ENCODE measurements at places on chromosomes 2 and 18. TPM values are rescaled to one million over a fixed set of nuclear protein-coding genes. Genes with fewer than 3 reads are reported as not detected.

DNA sequence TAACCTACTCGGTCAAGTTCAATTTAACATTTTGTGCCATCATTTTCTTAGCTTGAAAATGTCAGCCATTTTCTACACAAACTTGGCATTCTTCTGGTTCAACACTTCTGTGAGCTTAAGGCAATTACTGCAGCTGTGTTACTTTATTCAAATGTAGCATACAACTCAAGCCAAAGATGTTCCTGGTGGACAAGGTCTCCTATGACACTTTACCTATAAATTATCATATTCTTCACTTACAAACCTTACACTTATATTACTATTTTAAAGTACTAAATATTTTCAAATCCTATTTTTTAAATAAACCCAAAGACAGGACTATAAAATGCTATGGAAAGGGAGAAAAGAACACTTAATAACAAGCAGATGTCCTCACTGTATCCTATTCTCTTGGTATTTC is 1045.3 kb downstream of the TSN start:
- no peak for DNase-seq

DNA sequence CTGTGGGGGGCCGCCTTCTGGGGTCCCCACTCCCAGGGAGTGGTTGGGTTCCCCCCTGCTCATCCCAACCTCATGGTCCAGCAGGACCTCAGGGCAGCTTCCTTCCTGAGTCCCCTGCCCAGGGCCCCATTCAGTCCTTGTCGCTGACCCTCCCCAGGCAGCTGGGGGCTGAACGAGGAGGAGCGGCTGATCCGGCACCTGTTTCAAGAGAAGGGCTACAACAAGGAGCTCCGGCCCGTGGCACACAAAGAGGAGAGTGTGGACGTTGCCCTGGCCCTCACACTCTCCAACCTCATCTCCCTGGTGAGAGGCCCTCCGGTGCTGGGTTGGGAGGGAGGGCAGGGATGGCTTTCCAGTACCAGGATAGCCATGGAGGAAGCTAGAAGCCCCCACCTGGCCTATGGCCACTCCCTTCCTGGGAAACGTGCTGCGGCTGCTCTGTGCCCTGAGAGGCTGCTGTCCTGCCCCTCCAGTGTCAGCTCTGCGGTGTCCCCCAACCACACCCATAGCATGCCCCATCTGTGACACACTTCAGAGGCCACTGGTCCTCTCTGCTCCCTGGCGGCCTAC is 497 bp downstream of the CHRND start:
- peak; percentile 47 for DNase-seq

- DNase-seq = peak; percentile 74
These were observed 45.3 kb downstream of the ACAA2 start for GRCh38 chr18:49768051-49768391.

DNA sequence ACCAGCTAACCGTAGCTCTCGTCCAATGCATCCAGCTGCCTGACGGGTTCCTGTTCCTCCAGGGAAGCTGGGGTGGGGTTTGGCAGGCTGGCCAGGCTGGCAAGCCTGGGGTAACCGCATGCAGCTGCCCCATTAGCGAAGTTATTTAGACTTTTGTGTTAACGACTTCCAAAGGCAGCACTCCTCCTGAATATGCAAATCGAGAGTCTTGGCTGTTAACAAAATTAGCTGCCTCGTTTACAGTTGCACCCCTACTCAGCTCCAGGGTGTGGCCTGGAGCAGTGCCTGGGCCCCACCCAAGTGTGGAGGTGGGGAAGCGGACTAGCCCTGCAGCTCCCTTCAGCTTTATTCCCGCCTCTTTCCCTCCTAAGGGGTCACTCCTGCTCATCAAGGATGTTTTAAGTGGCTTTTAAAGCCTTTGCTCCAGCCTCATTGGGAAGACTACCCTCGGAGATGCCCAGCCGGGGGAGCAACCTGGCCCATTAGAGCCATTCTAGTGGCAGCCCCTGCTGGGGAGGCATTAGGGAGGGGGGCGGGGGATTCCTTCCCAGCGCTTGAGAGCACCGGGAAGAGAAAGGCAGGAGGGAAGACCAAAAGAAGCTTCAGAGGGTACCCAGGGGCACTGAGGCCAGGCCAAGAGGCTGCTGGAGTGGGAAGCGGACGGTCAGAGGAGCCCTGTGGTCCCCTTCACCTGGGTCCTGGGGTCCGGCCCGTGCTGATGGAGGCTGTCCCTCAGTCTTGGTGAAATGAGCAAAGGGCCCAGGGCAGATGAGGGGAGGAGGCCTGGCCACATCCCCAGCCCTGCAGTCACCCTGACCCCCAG is 204.1 kb downstream of the CELF4 start:
- DNase-seq = no peak

TNFAIP6 gene
- polyA plus RNA-seq = 3.1 TPM

DNA sequence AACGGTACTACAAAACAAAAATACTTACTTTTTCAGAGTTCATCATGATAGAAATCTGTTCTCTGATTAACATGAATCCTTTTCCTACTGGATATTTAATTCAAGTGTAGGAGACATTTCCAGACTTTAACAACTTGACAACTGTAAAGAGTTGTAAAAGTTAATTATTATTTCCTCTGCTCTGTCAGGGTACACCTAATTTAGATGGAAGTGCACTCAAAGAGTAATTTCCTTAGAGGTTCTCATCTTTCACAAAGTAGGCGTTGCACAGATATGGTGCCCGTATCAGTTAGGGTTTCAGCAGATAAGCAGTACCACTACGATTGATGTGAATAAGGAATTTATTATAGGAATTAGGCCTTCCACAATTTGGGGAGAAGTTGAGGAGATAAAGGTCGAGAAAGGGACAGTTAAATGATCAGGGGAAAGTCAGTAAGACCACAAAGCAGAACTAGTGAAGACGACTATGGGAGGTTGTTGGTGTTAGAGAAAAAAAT is 16.2 kb upstream of the PDE11A start:
- no peak for DNase-seq

UCN gene
- polyA plus RNA-seq = 0.72 TPM

GRCh38 chr2:227848146-227848545 is 23.3 kb upstream of the DAW1 start:
- DNase-seq = no peak

DNA sequence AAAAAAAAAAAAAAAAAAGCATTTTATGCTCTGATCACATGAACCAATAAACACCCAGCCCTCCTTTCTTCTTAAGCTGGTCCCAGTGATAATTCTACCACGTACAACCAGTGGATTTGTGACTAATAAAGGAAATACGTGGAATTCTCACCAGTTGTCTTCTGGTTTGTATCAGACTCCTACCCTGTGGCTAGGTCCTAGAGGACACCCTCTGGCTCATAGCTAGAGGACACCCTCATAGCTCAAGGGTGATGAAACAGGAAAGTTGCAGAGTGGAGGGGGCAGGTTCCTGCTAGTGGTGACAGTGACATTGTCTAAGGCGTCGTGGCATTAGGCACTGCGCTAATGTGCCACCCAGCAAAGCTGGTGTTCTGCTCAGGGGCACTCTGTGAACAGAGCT is 167.8 kb downstream of the BCL11A start:
- no peak for DNase-seq

- no peak for DNase-seq
These were observed 27.0 kb upstream of the ZEB2 start for GRCh38 chr2:144546933-144547332.
